ENCODE measurements at places on chromosomes 7 and 10. TPM values are rescaled to one million over a fixed set of nuclear protein-coding genes. Genes with fewer than 3 reads are reported as not detected.

Gene OLAH
- total RNA-seq, result 0.31 TPM

GRCh38 chr10:71805776-71806703 is 32.7 kb upstream of the VSIR start:
- DNase-seq, result no peak

Gene CHCHD1
- total RNA-seq, result 14.5 TPM

DNA sequence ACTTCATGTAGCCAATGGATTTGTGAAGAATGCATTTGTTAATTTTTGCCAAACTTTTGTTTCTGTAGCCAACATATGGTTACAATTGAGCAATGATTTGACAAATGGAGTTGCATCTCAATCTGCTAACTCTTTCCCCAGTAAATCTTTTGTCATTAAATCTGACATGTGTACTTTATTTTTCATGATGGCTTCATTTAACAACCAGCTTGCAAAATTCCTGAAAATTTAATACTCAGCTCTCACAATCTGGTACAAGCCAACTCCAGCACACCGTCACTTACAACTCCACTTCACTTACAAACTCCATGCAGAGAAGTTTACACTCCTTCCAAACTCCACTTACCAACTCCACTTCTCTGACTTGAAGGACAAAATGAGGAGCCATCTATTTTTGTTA is 26.5 kb upstream of the HIBADH start:
- DNase-seq, result no peak

Gene PDZD8
- 28.1 TPM for total RNA-seq

DNA sequence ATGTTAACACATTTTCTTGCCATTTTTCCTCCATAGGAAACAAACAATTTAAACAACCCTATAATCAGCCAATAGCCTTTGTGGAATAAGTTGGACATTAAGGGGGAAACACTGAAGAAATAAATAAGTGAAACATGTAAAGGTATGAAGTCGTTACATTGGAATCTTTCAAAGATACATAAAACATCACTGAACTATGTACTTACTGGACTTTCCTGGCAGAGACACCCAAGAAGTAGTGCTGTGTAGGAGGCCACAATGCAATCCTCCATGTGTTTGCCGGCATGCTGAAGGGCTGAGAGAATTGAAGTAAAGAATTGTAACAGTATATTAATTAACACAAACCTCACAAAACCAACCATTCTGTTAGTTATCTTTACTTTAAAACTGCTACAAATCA is 76.5 kb upstream of the GRID1 start:
- DNase-seq, result no peak

DNA sequence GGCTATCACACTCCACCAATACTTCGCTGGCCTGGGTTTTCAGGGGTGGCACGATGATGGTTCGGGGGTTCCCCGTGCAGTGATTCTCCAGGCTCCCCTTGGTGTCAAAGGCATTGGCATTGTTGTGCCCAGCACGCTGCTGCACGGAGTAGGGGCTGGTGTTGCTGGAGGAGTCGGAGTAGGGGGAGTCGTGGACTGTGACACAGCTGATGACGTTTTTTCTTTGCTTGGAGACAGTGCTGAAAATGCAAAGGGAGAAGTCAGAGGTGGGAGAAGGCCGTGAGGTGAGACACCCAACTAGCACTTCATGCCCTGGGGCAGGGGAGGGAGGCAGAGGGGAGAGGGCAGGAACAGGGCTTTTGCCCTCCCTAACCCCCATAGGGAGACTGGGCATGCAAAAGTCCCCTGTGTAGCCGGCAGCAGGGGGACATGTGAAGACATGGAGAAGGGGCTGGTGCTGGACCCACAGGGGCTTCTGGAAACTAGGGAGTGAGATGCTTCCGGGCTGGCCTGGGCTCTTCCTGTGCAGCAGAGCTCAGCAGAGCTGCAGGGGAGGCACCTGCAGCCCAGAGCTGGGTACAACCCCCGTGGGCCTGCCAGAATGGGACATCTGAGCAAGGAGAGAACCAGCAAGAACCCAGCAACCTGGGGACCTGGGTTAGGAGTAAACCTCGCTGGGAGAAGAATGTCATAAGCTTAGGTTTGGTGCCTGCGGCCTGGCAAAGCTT is 60.5 kb downstream of the CLEC2L start:
- no peak for DNase-seq

- no peak for DNase-seq
Observed at GRCh38 chr7:155371884-155372781, 74.5 kb downstream of the INSIG1 start.

Gene GDF2
- not detected for total RNA-seq

Gene NODAL
- total RNA-seq, result 2.2 TPM

Gene SPACDR
- not detected for total RNA-seq

Gene EGR2
- 1.6 TPM for total RNA-seq

- no peak for DNase-seq
Observed at GRCh38 chr10:72013202-72013945, 49.2 kb downstream of the CHST3 start.

DNA sequence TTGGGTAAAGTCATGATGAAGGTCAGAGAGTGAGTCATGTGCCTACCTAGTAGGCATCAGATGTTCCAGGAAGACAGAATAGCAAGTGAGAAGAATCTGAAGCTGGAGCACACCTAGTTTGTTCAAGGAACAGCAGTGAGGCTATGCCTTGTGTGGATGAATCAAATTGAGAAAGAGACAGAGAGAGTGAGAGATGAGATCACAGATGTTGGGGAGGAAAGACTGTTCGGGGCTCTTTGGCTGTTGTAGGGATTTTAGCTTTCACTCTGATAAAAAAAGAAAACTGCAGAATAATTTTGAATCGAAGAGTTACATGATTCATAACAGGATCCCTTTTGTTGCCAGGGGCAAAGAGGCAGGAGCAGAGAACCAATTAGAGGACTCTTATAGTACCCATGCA is 6.3 kb downstream of the LIPF start:
- DNase-seq, result no peak

DNA sequence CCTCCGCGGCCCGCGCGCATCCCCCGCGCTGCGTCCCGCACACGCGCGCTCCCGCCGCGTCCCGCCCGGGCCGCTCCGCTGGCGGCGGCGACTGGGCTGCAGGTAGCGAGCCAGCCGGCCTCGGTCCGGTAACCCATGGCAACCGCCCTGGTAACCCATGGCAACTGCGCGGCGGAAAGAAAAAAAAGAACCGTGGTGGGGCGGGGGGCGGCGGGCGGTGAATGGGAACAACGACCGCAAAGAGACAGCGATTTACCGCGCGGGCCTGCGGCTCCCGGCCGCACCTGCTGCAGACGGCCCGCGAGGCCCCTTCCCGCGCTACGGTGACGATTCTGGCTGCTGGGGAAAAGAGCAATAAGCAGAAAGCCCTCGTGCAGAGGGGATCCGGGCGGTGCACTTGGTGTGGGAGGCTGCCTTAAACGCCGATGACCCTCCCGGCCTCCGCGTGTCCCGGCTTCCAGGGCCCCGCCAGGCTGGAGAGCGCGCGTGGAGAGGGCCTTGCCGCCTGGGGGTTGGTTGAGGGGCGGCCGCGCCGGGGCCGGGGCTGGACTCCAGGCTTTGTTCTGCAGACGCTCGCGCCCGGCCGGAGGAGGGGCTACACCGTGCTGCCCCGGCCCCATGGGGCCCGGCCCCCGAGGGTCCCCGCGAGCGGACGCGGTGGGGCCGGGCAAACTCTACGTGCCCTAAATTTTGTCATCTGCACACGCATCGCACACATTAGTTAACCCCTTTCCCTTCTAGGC is 84.7 kb downstream of the SNX10 start:
- DNase-seq, result peak; percentile 44

GRCh38 chr7:157653827-157654207 is 317.0 kb downstream of the DNAJB6 start:
- DNase-seq, result no peak

DNA sequence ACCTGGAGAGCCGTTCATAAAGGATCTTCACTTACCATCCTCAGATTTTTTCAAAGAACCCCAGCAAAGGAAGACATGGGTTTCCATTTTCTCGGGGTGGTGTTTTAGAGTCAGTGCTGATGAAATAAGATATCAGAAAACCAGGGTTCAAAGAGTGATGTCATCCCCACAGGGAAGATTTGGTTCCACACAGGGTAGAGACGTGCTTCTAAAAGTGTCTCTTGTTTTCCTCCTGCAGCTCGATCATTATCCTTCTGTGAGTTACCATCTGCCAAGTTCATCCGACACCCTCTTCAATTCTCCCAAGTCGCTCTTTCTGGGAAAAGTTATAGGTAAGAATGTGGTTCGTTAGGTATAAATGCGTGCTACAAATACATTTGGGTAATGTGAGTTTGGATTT is 323.8 kb upstream of the C7orf33 start:
- no peak for DNase-seq

DNA sequence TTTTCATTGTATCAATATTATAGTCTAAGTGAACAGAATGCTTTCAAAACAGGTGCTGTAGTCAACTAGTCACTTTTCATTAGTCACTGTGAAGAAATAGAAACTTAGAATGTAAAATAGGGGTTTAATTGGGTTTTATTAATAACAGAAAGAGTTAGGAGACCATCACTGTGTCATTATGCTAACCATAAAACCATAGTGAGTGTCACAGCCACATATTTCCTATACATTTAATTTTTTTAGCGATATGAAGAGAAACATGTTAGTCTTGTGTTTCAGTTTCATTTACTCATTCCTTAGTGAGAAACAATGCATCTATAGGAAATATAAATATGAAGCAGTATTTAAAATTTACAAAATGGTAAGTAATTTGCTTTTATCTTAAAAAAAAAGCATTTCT is 22.2 kb downstream of the SPAG6 start:
- no peak for DNase-seq

Gene SMKR1
- total RNA-seq, result 2.3 TPM
